ENCODE measurements at places on chromosomes 4 and X.

DNA sequence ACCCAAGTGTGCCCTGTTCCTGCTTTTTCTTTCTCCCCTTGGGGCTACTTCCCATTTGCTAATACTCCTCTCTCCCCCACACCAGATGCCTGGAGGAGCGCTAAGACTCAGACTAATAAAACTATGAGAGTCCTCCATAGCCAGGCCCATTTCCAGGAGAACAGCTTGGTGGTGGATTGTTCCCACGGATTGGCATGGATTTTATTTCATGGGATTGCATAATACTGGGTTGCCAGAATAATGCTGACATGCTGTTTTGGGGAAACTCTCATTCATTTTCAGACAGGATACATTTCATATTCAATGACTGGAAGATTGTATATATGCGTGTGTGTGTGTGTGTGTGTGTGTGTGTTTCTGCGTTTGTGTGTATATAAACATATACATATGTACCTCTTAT, 447.5 kb upstream of the PITX2 start:
- no peak for DNase-seq

DNA sequence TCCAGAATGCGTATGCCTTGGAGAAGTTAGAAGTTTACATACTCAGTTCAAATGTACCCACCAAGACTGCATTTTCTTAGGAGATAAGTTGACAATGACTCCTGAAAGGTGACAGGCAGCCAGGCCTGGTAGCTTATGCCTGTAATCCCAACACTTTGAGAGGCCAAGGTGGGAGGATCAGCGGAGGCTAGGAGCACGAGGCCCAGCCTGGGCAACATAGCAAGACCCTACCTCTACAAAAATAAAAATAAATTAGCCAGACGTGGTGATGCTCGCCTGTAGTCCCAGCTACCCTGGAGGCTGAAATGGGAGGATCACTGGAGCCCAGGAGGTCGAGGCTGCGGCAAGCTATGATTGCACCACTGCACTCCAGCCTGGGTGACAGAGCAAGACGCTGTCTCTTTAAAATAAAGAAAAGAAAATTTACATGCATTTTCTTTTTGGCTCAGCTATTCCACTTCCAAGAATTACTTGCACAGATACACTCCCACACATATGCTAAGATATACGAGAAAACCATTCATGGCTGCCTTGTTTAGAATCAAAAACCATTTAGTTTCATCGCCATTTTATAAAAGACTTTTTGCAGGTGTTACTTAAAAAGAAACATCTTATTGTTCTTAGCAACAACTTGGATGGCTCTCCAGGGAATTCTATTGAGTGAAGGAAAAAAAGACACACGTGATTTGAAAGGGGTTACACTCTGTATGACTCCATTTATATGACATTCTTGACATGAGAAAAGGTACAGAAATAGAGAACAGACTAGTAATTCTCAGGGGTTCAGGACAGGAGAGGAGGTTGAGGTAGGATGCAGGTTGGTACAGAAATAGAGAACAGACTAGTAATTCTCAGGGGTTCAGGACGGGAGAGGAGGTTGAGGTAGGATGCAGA, 66.3 kb downstream of the DHRSX start:
- DNase-seq, result no peak

DNA sequence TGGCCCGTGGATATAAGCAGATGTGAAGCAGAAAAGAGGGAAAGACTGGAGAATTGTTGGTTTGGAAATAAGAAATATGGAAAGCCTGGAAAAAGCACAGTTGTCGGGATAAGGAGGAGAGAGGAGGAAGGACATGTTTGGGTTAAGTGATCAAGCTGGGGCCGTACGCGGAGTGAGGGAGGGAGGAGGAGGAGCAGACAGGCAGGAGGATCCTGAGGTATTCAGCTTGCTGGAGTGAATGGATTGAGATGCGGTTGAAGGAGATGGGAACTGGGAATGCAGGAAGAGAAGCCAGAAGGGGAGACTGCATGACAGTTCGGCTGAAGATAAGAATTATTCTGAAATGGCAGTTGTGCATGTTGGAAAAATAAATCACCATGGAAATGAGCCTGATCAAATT, 21.2 kb downstream of the ZFP42 start:
- no peak for DNase-seq

DNA sequence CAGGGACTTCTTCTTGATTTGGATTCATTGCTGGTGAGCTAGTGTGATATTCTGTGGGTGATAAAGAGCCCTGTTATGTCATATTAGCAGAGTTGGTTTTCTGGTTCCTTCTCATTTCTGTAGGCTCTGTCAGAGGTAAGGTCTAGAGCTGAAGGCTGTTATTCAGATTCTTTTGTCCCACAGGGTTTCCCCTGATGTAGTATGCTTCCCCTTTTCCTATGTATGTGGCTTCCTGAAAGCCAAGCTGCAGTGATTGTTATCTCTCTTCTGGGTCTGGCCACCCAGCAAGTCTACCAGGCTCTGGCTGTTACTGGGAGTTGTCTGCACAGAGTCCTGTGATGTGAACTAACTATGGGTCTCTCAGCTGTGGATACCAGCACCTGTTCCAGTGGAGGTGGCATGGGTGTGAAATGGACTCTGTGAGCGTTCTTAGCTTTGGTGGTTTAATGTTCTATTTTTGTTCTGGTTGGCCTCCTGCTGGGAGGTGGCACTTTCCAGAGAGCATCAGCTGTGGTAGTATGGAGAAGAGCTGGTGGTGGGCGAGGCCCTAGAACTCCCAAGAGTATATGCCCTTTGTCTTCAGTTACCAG, 373.7 kb downstream of the AR start:
- DNase-seq, result no peak

DNA sequence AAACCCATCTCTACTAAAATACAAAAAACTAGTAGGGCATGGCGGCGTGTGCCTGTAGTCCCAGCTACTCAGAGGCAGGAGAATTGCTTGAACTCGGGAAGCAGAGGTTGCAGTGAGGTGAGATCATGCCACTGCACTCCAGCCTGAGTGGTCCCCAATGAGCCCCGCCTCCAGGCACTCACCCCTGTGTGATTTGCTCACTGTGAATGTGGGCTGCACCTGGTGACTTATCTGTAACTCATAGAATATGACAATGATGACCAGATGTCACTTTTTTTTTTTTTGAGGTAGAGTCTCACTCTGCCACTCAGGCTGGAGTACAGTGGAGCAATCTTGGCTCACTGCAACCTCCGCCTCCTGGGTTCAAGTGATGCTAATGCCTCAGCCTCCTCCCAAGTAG, 49.0 kb upstream of the HOPX start:
- peak; percentile 25 for DNase-seq

GRCh38 chr4:176376032-176376614, 56.4 kb downstream of the SPCS3 start:
- DNase-seq, result peak; percentile 58

DNA sequence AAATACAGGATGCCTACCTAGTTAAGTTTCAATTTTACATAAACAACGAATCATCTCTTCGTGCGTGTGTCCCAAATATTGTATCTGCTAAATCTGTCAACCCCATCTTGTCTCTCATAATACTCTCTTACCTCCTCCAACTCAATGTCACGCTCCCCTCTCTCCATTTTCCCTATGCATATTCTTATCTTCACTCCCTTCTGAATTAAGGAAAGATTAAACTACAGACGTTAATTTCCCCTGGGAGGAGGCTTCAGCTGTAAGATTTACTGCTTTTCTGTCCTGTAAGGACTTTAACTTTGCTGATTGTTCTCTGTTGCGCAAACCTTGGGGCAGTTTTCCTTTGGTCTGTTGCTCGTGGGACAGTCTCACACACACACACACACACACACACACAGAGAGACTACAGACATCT, 455 bp upstream of the ABCB7 start:
- no peak for DNase-seq

GRCh38 chrX:111090458-111090857, 5.5 kb upstream of the PAK3 start:
- DNase-seq, result no peak

GRCh38 chr4:142840516-142841123, 5.5 kb downstream of the INPP4B start:
- DNase-seq, result peak; percentile 79

GRCh38 chr4:103482893-103483292, 236.9 kb downstream of the TACR3 start:
- no peak for DNase-seq

- peak; percentile 30 for DNase-seq
These were observed 113.6 kb upstream of the TEX13C start for GRCh38 chrX:125205918-125206665.

- DNase-seq, result no peak
These were observed 624.2 kb downstream of the GLUD2 start for GRCh38 chrX:121671649-121672048.

GRCh38 chrX:52140020-52140419, 44.7 kb upstream of the MAGED4 start:
- DNase-seq, result no peak

- peak; percentile 87 for DNase-seq
These were observed 37.9 kb downstream of the FAT1 start for GRCh38 chr4:186685767-186686183.
